ENCODE measurements at places on chromosomes 11 and 22.
A peak's percentile ranks its signal among the peaks of the same experiment; 100 is the strongest.

DNA sequence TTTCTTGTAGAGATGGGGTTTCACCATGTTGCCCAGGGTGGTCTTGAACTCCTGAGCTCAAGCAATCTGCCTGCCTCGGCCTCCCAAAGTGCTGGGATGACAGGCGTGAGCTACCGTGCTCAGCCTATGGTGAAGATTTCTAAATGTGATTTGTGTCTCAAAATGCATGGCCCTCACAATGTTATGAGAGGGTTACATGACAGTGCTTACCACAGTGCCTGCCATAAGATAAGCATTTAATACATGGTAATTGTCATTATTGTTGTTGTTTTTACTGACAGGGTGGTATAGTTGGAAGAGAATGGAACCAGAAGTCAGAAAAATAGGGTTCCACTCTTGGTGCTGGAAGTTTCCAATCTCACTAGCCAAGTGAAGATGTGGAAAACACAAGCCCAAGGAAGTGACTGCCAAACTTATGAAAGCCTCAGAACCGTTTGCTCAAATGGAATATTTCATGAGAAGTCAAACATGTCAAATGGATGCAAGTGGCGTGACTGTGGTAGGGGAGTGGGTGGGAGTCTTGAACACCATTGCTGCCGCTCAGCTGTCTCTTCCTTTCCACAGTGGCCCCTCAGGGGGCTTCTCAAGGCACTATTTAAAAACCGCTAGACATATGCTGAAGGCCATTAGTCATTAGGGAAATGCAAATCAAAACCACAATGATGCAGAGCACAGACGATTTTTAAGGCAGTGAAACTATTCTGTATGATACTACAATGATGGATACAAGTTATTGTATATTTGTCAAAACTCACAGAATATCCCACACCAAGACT lies 29.1 kb upstream of the LMO2 start:
- no peak for DNase-seq

- DNase-seq: peak; percentile 41
These were observed 14.6 kb upstream of the MIAT start for GRCh38 chr22:26642465-26643417.

GRCh38 chr11:64026575-64027205 lies 9.0 kb upstream of the FLRT1 start:
- DNase-seq: no peak

GRCh38 chr11:65468874-65469333 lies 29.9 kb upstream of the MALAT1 start:
- DNase-seq: peak; percentile 40

- no peak for DNase-seq
These were observed 145.5 kb downstream of the RBFOX2 start for GRCh38 chr22:35883031-35883620.

GRCh38 chr22:49310354-49310753 lies 517.3 kb downstream of the BRD1 start:
- no peak for DNase-seq

- DNase-seq: no peak
These were observed 59.2 kb upstream of the SHISAL1 start for GRCh38 chr22:44371741-44372525.

GRCh38 chr22:49209452-49210195 lies 618.0 kb downstream of the BRD1 start:
- DNase-seq: no peak

GRCh38 chr11:43316451-43316850 lies 4.7 kb downstream of the API5 start:
- no peak for DNase-seq

- no peak for DNase-seq
These were observed 2.9 kb downstream of the PGR start for GRCh38 chr11:101126551-101127196.

DNA sequence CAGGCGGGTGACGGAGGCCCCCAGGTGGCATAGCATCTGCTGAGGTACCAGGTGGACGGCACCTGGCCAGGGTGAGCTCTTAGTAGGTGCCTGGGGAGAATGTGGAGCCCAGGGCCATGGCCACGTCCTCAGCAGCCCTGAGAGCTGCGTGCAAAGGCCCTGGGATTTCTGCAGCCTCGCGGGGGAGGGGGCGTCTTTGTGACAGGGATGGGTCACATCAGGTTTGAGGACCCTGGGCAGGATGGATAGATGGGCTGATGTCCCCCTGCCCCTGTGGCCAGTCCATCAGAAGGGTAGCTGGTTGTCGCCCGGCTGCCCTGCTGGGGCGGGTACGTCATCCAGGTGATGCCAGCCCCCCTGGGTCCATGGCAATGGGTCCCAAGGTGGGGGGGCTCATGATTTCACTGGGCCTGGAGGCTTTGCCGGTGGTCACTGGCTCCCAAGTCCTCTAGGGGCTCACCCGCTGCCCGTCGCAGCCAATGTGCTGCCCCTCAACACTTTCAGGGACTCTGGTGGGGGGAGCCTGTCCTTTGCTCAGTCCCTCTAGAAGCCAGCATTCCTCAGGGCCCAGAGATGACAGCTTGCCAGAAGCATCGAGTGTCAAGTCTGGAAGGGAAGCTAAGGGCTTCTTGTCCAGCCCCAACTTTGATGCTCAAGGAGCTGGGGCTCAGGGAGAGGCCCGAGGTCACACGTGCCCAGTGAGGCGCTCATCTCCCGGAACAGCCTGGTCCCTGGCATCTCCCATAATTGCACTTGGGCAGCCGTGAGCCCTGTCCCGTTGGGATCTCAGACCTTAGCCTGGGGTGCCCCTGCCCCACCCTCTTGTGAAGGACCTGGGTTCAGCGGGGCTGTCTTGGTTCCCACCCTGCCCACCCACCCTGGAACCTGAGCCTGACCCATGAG lies 777 bp downstream of the TBX10 start:
- DNase-seq: no peak

DNA sequence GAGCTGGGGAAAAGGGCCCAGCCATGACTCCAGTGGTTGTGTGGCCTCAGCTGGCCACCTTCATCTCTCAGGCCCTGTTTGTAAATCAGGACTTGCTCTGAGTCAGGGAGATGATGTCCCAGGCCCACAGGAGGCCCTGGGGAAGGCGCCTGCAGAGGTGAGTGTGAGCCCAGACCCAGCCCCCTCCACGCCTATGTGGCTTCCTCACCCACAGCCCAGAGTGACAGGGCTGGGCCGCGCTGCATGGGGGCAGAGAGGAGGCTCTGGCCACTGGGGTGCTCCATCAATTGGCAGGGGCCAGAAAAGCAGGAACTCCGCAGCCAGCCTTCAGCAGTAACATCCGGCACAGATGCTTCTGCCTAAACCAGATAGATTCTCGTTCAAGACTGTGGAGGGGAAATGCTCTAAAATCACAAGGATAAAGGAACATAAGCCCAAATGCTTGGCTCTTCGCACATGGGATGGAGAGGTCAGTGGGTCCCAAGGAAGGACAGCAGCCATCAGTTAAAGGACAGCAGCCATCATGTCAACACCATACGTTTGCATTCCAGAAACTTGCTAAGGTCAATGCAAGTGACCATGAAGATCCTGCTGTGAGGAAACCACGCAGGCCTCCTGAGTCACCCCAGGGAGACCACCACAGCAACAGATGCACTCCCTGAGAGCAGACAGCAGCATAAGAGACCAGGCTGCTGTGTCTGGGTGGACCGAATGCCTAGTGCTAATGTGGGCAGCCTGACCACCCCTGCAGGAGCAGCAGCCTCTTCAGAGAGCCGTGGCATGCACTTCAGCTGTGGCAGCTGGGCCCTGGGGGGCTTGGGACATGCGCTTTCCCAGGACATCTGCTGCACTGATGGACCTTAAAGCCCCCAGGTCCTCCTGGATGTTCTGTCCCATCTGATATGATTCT lies 28.3 kb downstream of the OSBPL5 start:
- no peak for DNase-seq

- DNase-seq: no peak
These were observed 6.5 kb downstream of the AIP start for GRCh38 chr11:67489203-67489884.

DNA sequence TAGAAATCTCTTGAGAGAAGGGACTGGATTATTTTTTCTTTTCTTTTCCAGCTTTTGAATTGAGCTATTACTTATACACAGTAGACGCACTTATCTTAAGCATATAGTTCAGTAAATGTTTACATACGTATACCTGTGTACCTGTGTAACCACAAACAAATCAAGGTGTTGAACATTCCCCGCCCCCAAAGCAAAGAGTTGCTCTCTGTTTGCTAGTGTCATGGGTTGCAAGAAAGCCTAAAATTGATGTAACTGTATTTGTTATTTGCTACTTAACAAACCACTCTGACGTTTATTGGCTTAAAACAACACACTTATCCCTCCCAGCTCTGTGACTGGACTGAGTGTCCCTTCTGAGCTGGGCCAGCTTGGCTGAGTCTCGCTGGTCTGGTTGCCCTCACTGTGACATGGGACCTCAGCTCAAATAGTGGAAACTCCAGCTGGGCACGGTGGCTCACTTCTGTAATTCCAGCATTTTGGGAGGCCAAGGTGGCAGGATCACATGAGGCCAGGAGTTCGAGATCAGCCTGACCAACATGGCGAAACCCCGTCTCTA lies 25.4 kb upstream of the CABP2 start:
- no peak for DNase-seq

- no peak for DNase-seq
These were observed 18.1 kb upstream of the INCENP start for GRCh38 chr11:62105667-62106191.

GRCh38 chr11:30210357-30210756 lies 20.5 kb upstream of the FSHB start:
- no peak for DNase-seq

- DNase-seq: no peak
These were observed 65.3 kb downstream of the ARHGEF12 start for GRCh38 chr11:120401506-120401905.

GRCh38 chr11:84740050-84740449 lies 887.1 kb downstream of the DLG2 start:
- no peak for DNase-seq

GRCh38 chr11:65650547-65651338 lies 12.0 kb downstream of the RELA start:
- DNase-seq: no peak

- DNase-seq: no peak
These were observed 6.1 kb upstream of the APOA5 start for GRCh38 chr11:116797816-116798215.

GRCh38 chr11:83540112-83540675 lies 254.0 kb upstream of the CCDC90B start:
- no peak for DNase-seq

DNA sequence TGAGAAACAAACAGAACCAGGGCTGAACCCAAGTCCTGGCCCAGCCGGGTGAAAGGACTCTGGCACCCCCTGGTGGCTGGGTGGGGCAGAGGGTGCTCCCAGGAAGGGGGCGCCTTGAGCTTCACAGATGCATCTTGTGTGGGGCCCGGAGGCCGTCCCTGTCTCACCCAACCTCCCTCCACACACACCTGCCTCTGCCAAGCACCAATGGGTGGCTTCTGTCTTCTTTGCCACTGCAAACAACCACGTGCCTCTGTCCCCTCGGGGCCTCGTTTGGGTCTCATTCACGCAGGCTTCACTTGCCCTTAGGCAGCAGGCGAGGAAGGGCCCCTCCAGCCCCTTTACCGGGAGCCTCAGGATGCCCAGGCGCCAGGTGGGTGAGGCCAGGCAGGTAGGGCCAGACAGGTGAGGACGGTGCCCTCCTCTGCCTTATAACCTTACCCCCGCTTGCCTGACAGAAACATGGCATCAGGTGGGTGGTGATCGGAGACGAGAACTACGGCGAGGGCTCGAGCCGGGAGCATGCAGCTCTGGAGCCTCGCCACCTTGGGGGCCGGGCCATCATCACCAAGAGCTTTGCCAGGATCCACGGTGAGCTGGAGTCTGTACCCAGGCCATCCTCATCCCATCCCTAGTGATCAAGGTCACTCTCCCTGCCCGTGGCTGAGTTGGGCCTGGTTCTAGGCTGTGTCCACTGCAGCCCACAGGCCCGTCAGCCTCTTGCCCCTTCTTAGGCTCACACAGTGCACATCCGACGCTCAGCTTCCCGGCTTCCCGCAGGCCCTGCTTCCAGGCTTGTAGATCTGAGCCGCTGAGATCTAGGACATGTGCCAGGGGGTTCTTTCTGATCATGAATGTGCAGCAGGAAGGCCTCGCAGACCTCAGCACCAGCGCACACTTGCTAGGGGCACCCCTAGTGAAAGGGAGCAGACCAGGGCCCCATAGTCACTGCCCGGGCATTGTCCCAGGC lies 17.2 kb downstream of the POLR3H start:
- peak; percentile 69 for DNase-seq

- DNase-seq: no peak
These were observed 114.9 kb upstream of the ALX4 start for GRCh38 chr11:44424841-44425240.

DNA sequence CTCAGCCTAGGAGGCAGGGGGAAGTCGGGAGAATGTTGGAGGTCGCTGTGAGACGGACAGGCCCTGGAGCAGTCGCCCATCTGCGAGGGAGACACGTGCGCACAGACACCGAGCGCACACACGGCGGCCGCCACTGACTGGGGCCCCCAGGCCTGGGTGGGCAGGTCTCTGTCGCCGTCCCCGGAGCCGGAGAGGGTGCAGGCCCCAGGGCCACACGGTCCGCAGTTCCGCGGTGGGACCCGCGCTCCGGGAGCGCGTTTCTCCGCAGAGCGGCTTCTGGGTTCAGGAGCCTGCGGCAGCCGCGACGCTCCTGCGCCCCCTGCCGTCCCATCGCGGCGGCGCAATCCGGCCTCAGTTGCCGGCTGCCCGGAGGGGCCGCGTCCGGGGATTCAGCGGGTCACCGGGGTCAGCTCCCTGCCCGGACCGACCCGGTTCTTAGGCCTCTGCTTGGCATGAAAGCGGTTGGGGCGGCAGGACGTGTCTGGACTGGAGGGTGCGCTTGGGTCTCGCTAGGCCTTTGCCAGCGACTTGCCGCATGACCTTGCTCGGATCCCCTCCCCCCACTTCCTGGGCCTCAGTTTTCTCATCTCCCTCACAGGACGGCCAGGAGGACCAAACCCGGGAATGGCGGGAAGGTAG lies 31.2 kb downstream of the PDE2A start:
- peak; percentile 34 for DNase-seq

GRCh38 chr11:64716473-64717267 lies 6.3 kb downstream of the NRXN2 start:
- no peak for DNase-seq

- DNase-seq: no peak
These were observed 106.2 kb downstream of the IGLL1 start for GRCh38 chr22:23473901-23474300.

- DNase-seq: no peak
These were observed 14.2 kb upstream of the FAM83F start for GRCh38 chr22:39980596-39980995.

GRCh38 chr11:63945477-63946163 lies 6.8 kb downstream of the NAA40 start:
- peak; percentile 9 for DNase-seq

GRCh38 chr11:82639251-82639650 lies 94.4 kb downstream of the FAM181B start:
- no peak for DNase-seq
